ENCODE measurements at places on chromosomes 1 and 21.

DNA sequence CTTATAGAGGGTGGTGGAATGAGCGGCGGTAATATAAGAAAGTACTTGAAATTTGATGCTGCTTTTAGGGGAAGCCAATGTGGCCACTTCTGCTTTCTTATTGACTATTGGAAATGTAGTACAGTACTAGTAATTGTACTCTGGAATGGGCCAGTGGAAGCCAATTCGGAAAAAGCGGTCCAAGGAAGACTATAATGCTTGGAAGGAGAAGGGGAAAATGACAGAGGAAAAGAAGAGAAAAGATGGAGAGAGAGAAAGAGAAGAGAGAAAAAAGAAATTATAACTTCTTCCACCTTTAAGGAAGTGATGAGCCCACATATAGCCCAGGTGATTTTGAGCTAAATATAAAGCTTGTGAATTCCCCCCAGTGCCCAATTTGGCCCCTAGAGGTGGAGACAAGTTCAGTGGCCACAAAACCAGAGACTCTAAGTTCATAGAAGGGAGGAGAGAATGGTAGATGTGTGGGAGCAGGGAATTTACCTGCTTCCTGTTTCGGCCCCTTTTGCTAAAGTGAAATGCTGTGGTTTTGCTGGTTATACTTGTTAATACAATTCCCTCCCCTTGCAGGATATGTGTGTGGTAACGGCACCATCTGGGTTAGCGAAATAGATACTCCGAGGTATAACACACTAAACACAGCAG lies 35.7 kb upstream of the DUSP10 start:
- peak; percentile 22 for DNase-seq

DNA sequence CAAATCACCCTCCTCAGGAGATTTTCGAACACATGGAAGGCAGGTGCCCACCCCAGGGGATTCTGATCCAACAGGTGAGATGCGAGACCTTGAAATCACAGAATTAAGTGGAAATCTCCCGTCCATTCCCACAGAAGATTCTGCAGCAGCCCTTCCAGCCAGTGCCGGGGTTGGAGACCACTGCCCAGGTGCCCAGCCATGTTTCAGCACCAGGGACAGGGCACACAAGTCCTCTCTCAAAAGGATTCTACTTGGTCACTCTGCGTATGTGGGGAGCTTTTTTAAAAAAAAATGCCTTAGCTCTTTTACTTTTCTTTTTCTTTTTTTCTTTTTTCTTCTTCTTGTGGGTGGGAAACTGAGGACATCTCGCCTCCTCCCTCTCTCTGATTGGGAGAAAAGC lies 80.7 kb downstream of the VWA5B1 start:
- no peak for DNase-seq

DNA sequence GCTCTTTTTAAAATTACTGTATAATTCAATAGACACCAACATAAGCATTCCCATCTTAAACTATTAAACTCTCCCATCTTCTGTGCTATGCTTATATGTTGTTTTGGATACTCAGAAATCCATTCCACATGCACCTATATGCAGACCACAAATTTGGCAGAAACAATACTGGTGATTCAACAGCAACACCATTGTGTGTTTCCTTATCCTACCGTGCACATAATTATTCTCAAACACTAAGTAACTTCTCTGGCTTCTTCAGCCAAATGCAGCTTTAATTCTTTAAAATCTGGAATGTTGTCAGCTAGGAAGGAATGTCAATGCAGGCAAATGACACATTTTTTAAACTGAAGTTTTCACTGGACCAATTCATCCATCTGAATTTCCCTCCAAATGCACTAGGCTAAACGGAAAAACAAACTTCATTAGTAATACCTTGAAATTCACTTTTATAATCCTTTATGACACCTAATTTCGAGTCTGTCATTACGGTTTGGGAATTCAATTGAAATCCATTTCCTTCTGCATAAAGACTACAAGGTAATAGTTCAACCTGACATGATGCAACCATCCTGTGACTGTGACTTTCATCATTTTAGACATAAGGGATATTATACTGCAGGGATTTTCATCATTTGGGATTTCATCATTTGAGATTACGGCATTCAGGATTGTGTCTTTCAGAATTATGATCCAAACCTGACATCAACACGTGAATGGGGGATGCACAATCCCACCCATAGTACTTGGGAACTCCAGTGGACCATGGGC lies 308.5 kb downstream of the LTN1 start:
- no peak for DNase-seq

DNA sequence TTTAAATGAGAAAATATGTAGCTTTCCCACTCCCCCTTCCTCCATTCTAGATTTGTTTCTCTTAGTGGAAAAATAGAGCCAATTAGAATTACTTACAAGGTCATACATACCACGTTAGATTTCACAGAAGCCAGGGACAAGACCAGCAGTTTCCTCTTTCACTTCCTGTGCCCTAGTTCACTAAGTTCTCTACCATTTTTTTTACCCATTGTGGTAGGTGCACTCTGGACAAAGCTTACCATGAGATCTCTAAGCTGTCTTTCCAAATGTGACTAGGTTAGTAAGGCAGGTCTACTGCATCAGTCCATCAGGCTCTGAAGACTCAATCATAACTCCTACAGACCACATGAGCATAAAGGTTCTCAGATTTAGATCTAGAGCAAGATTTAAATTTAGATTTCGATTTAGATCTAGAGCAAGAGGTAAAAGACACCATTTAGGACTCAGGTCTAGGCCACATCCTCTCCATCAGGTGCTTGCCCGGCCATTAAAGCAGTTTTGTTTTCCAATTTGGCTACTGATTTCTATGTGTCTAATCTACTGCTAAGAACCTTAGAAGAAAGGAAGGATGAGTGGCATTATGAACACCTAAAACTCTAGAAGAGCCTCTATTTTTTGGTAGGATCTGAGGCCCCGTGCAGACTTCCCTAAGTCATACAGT lies 235.3 kb downstream of the FAF1 start:
- DNase-seq, result no peak

- no peak for DNase-seq
Observed at GRCh38 chr1:60762911-60763310, 319.4 kb upstream of the NFIA start.

DNA sequence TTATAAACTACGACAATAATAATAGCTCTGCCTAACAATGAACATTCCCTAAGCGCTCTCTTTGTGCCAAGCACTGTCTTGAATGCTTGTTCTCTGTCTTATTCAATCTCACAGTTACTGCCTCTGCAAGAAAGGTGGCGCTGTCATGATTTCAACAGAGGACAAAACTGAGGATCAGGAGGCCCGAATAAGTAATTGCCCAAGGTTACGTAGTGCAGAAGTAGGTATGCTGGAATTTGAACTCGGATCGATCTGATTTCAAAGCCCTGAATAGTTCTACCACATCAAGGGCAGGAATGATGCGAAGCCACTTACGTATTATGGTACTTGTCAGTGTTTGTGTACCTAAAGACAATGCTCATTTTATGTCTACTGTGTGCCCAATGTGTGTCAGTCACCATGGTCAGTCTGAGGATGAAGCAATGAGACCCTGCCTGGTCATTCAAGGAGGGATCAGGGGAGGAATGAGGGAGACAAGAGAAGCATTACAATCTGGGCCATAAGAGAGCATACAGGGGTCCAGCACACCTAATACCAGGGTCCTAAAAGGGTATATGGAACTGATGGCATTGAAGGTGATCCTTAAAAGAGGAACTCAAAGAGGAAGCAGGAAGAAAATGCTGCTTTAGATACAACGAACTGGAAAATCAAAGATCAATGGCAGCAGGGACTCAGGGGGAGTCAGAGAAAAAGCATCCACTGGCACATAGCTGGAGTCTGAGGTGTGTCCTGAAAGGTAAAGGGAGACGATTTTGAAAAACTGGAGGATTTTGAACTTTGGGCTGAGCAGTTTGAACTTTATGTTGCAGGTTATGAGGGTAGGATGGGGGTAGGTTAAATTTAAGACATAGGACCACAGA lies 389.2 kb downstream of the PLPP3 start:
- no peak for DNase-seq

- no peak for DNase-seq
Observed at GRCh38 chr21:39180429-39181019, 2.7 kb downstream of the PSMG1 start.

- DNase-seq, result no peak
Observed at GRCh38 chr1:167409183-167409582, 109.1 kb downstream of the CD247 start.

- no peak for DNase-seq
Observed at GRCh38 chr1:236990052-236990445, 14.2 kb downstream of the MT1HL1 start.

GRCh38 chr21:45280969-45281368 lies 6.7 kb downstream of the POFUT2 start:
- no peak for DNase-seq

DNA sequence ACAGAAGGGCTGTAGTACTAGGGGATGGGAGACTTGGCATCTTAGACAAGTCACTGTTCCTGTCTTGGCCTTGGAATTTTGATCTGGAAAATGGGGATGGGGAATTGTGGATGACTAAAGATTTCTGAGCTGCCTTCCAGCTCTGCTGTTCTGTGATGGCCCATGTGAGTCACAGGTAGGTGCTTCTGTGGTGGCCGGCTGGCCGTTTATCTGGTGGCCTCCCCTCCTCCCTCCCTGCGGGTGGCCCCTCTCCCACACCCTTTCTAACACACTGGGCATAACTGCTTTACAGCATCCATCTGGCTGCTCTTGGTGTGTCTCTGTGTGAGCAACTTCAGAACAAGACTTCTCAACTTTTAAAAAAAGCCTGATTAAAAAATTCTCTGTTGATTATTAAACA lies 35.9 kb downstream of the KCNA2 start:
- DNase-seq, result no peak

DNA sequence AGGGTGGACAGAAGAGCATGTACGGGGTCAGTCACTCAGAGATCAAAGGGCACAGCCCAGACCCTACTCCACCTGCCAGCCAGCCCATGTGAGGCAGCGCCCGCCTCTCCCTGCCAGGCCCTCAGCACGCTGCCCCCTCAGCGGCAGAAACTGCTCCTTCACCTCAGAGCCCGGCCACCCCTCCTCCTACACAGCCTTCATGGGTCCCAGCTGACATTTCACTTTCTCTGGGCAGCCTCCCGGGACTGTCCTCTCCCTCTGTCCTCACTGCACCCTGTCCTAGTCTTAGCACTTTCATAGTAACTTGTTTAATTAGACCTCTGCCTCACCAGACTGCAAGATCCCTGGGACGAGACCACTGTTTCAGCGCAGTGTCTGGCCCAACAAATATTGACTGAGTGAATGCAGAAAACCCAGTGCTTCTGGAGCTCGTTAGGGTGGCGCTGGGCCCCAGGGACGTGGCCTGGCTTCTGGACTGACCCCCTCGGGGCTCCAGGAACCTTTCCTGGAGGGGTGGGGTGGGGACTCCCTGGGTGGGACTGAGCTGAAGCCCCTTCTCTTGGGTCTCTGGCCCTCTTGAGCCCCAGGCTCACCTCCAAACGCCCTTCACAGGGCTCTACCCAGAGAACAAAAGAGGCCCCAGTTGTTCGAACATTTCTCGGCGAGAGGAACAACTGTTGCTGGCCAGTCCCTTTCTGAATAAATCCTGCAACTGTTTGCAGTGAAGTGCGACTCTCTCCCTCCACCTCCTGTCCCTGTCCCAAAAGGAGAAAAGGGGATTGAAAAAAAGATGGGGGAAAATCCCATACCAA lies 114.9 kb downstream of the CASZ1 start:
- no peak for DNase-seq

DNA sequence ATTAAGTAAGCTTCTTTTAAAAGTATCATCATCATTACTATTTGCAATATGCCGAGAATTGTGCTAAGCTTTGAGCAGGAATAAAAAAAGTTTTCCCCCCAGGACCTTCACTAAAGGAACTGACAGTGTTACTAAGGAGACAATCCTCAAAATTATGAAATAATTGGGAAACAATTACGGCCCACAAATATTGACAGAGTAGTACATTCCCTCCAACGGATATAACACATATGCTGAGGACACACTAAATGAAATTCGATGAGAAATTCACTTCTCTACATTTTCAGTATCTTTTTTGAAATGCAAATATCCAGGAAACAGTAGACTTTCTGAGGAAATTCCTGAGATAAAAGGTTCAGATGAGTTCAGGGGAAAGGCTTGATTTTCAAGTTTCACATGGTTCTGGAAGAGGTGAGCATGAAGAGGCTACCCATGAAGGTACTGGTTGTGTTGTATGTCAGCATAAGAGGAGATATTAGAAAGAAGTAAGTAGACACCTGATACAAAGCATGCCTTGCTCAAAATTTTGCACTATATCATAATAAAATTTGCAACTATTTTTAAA lies 171.2 kb upstream of the NR5A2 start:
- DNase-seq, result no peak

DNA sequence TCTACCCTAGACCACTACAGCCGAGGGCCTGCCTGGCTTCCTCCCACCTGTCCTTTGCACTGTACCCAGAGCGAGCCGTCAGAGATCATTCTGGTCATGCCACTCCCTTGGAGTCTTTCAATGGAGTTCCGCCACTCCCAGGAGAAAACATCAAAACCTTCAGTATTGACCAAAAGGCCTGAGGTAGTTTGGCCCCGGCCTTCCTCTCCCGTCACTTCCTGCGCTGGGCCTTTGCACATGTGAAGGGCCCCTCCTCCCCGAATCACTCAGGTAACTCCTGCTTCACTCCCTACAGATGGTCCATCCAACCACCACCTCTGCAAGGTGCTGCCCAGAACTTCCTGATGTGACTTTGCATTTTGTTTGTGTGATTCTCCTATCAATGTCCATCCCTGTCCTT lies 26.6 kb downstream of the UBE2G2 start:
- no peak for DNase-seq

DNA sequence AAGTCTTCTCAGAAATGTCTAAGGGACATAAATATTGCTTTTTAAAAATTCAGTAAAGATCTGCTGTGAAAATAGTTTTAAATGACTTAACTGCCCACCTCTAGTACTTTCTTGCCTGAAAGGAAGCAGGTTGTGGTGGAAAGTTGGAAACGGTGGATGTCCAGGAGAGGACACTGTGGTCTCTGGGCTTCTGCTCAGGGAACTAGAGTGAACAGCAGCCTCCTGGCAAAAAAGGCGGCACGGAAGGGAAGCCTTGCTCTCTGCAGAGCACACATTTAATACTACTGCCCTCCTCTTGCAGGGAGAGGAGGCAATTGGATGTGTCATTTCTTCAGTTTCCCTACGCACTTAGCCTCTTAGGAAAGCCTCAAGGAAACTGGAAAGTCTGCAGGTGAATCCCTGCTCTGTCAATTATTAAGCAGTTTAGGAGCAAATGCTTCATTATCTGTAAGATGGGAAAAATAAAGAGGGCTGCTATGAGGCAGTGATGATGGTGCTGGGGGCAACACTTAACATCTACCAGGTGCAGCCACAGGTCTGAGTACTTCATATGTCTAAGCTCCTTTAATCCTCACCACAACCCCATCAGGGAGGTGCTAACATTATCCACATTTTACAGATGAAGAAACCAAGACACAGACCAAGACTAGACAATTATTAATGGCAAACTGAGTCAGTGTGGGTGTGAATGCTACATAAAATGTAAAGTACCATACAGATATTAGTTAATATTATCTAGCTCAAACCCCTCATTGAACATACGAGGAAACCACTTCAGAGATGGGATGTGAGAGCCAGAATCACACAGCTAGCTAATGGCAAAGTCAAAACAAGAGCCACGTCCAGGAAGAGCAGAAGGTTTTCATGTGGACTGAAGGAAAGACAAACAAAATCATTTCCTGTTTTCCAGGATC lies 108.9 kb upstream of the ADAR start:
- DNase-seq, result no peak
